ENCODE measurements at places on chromosomes 7 and 10.

GRCh38 chr7:71538210-71538609 lies 406.3 kb downstream of the GALNT17 start:
- no peak for DNase-seq

GRCh38 chr7:138943061-138943460 lies 38.1 kb downstream of the KIAA1549 start:
- DNase-seq: no peak

GRCh38 chr7:35787925-35788324 lies 12.9 kb upstream of the SEPTIN7 start:
- no peak for DNase-seq

DNA sequence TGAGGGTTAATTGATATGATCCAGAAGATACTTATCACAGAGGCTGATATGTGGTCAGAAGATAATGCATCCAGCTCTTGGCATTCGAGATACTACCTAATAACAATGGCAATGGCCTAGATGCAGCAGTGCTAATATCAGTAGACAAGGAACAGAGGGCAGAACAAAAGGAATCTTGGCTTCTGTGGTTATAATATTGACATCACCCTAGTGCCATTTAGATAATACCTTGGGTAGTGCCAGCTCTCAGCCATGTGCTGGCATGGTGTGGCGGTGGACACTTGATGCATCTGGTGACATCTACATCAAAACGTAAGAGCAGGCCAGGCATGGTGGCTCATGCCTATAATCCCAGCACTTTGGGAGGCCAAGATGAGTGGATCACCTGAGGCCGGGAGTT lies 101.8 kb downstream of the CALN1 start:
- no peak for DNase-seq

GRCh38 chr7:50502001-50502684 lies 52.0 kb upstream of the FIGNL1 start:
- DNase-seq: no peak

DNA sequence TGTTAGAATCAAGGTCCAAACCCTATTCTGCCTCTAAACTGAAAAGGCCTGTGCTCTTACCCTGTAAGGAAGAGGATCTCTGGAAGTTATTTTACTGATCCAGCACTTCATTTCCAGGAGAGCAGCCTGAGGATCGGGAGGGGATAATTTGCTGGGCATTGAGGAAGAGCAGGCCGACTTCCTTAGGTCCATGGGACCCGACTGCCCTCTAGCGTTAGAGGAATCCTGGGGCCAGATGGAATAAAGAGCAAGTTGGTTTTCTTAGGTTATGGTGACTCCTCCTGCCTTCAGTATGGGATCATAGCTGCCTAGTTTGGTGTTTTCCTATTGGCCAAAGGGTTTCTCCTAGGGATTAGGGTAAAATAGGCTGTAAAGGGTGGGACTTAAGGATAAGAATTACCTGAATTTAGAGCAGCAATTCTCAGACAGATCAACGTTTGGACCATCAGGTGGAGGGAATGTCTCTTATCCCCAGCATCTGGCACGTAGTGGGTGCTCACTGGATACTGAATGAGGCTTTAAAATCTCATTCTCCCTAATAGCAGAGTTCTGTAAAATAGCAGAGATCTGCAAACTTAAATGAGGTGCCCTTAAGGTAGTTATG lies 40.0 kb upstream of the SORBS1 start:
- DNase-seq: no peak
